Activated naive CD8-positive, alpha-beta T cell treated with anti-CD3 and anti-CD28 coated beads for 36 hours (primary cell): ENCODE measurements at places on chromosomes 16 and 17.
A peak's percentile ranks its signal among the peaks of the same experiment; 100 is the strongest.

DNA sequence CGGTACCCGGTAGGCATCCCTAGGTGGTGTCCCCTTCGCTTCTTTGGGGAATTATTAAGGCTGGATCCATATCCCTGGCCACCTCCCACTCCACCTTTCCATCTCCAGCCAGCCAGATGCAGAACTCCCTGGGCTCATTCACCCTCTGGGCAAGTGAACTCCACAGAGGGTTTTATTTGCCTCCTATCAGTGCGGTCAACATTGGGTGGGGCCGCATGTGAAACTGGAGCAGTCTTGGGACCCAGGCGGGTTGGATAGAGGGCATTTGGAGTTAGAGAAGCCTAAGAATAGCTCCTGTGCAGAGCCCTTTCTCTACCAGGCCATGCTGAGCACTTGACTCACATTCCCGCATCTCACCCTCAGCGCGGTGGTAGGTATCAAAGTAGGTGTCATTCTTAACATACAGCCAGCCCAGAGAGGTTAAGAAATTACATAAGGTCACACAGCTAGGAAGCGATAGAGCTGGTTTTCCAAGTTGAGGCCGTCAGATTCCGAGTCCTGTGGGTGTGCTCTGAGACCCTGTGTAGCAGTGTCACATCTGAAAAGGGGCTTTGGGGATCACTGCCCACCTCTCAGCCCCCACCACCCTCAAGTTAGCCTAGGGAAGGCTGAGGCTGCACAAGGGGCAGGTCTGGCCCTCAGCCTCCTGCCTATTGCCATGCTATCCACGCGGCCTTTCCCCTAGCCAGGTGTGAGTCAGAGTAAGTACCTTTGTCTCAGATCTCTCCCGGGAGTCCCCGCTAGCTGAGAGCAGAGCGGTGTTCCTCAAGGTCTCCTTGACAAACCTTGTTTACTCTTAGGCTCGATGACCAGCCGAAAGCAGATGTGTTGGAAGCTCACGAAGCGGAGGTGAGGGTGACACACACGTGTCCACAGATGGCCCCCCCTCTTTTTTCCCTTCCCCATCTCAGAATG is 26.9 kb upstream of the LGALS9 start:
- peaks cover 12% of the 10 kb centered on the region for H3K36me3 ChIP-seq
- H3K27me3 ChIP-seq = no peaks in the 10 kb centered on the region
- H3K4me1 ChIP-seq = peaks cover 6% of the 10 kb centered on the region
- no peak overlapping the region for H3K4me3 ChIP-seq
- H3K27ac ChIP-seq = no peak overlapping the region

DNA sequence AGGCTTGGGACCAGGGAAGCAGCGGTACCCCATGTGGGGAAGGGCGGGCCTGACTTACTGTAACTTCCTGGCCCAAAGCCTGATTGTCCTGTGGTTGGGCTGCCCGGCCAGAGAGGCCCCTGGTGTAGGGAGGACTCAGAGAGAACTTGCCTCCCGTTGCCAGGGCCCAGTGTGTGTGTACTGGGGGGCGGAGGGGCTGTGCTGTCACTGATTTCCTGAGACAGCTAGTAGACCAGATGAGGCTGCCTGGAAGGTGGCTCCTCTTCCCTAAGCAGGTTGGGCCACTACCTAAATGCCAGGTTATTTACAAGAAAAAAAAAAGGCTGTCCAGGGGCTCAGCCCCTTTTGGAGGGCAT is 16.7 kb downstream of the SOCS3 start:
- peak overlapping the region; percentile 51 for H3K4me3 ChIP-seq
- DNase-seq = no peak
- peaks cover 45% of the 10 kb centered on the region for H3K4me1 ChIP-seq
- no peaks in the 10 kb centered on the region for H3K36me3 ChIP-seq

GRCh38 chr16:75566758-75567255 is 628 bp downstream of the GABARAPL2 start:
- no peaks in the 10 kb centered on the region for H3K27me3 ChIP-seq
- peak overlapping the region; percentile 47 for H3K27ac ChIP-seq
- H3K36me3 ChIP-seq = peaks cover 6% of the 10 kb centered on the region

GRCh38 chr16:74570412-74571301 is 36.3 kb downstream of the GLG1 start:
- no peaks in the 10 kb centered on the region for H3K27me3 ChIP-seq
- no peak for DNase-seq
- peaks cover 68% of the 10 kb centered on the region for H3K4me1 ChIP-seq
- H3K4me3 ChIP-seq = no peak overlapping the region
- H3K36me3 ChIP-seq = peaks cover 14% of the 10 kb centered on the region

- H3K27me3 ChIP-seq = peaks cover 4% of the 10 kb centered on the region
- no peak for DNase-seq
- H3K4me3 ChIP-seq = no peak overlapping the region
These were observed 486.4 kb upstream of the SOX9 start for GRCh38 chr17:71634376-71634775.

- H3K27me3 ChIP-seq = no peaks in the 10 kb centered on the region
- H3K4me1 ChIP-seq = no peaks in the 10 kb centered on the region
- no peak overlapping the region for H3K4me3 ChIP-seq
- H3K36me3 ChIP-seq = no peaks in the 10 kb centered on the region
- no peak for DNase-seq
These were observed 4.9 kb downstream of the CAPNS2 start for GRCh38 chr16:55571191-55571897.

DNA sequence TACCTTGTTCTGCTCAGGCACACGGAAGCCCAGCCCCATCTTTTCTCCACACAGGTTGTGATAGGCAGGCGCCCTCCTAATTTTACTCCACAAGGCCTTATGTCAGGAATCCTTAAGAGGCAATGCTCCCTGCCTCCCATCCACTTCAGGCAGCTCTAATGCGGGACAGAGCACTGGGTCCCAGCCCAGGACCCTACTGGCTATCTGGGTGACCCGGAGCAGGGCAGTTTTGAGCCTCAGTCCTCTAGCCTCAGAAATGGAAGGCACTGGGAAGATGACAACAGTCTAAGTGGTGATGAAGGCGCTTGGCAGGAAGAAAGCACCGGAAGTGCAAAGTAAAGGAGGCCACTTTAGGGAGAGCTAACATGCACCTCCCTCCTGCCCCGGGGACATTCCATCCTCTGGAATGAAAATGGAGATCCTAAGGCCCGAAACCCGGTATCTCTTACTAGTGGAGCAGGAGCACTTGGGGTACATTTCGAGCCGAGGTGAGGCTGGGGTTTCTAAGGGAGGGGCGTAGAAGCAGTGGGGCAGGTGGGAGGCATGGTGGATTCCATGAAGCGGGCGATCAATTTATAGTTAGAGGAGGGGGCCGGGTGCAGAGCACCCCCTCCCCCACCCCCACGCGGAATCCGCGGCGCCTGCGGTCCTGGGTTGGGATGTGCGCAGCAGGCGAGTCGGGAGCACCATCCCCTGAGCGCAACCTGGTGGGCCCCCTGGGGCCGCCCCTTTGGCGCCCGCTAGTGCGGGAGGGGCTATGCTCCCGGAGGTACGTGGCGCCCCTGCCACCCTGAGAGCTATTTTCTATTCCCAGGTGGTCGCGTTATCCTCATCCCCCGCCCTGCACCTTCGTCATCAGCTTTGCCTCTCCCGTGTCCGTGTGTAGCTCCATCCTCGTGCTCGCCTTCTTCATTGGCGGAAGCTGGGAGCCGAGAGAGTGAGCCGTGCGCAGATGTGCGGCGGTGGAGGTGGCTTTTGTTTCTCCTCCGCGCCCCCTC is 4.9 kb downstream of the MT1F start:
- peaks cover 19% of the 10 kb centered on the region for H3K4me1 ChIP-seq
- H3K27ac ChIP-seq = peak overlapping the region; percentile 90
- H3K27me3 ChIP-seq = peaks cover 15% of the 10 kb centered on the region
- H3K36me3 ChIP-seq = peaks cover 9% of the 10 kb centered on the region
- peak overlapping the region; percentile 84 for H3K4me3 ChIP-seq

DNA sequence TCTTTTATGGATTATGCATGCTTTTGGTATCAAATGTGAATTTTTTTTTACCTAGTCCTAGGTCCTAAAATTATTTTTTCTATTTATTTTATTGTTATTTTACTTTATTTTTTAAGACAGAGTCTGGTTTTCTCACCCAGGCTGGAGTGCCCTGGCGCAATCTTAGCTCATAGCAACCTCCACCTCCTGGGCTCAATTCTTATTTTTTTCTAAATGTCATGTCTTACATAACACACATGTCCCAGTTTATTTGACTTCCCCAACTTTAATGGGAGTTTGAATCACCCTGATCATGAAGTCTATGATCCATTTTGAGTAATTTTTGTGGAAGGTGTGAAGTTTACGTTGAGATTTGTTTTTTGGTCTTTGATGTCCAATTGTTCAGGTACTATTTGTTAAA is 3.3 kb upstream of the CCL18 start:
- H3K27ac ChIP-seq = no peak overlapping the region
- peaks cover 8% of the 10 kb centered on the region for H3K4me1 ChIP-seq
- no peak overlapping the region for H3K4me3 ChIP-seq
- DNase-seq = no peak
- no peaks in the 10 kb centered on the region for H3K36me3 ChIP-seq

GRCh38 chr17:31494259-31495021 is 103.0 kb downstream of the RAB11FIP4 start:
- H3K36me3 ChIP-seq = peaks cover 5% of the 10 kb centered on the region
- peak overlapping the region; percentile 92 for H3K27ac ChIP-seq
- H3K4me3 ChIP-seq = peak overlapping the region; percentile 67

DNA sequence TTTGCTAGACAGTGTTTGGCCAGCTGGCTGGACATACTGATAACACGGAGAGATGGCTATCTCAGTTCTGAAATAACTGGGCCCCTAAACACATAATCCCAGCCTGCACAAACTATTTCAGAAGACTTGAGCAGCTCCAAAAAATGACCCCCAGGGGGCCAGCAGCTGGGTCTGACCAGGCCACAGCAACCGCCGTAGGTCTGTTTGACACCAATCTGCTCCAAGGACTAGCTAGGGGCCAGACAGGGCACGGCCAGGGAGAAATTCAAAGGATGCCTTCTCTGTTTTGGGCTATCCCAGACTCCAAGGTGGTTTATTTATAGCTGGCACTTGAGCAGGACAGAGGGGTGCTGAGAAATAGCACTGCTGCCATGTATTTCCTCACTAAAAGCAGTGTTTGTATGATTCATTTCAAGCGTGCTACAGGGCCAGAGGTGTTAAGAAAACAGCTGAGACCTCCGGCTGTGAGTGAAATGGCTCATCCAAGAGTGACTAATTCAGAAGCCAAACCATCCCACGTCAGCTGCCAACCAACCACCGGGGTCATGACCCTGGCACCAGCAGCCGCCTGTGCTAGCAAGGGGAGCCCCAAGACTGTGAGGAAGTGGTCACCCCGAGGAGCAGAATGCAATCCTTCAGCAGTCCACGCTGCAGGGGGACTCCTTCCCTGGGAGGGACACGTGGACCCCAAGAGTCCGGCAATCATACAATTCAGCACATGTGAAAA is 5.7 kb downstream of the GGA2 start:
- H3K27me3 ChIP-seq = no peaks in the 10 kb centered on the region
- peaks cover 47% of the 10 kb centered on the region for H3K4me1 ChIP-seq
- H3K36me3 ChIP-seq = peaks cover 28% of the 10 kb centered on the region
- peak overlapping the region; percentile 51 for H3K4me3 ChIP-seq
- H3K27ac ChIP-seq = peak overlapping the region; percentile 83

GRCh38 chr16:76125871-76126270 is 151.3 kb upstream of the CNTNAP4 start:
- H3K4me3 ChIP-seq = no peak overlapping the region
- H3K27me3 ChIP-seq = no peaks in the 10 kb centered on the region
- no peak overlapping the region for H3K27ac ChIP-seq

DNA sequence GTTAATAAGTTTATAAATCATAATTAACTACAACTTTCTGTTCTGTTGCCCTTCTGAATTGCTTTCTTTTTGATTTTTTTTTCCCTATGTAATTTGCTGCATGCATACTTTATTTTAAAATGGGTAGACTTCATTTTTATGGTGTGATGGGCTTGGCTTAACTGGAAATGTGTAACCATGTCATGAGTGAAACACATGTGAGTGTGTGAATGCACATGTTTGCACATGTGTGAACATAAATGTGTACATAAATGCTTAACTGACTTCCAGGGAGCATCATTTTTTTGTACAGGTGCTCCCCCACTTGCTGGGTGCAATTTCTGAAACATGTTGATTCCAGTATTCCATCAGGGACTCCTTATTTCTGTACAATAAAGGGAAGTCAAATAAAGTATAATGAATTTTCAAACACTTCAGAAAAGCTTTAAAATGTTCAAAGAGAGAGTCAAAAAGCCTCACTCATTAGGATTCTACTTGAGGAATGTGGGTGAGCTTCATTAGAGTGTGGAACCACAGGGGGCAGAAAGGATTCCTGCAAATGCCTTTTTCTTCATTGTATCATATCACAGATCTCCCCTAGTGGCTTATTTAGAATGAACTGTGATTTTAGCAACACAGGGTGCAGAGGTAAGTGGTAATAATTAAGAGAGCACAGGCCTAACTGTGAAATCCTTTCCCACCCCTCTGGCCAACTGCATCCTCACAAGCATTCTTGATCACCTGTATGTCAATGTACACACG is 31.7 kb upstream of the CDH11 start:
- H3K4me3 ChIP-seq = no peak overlapping the region
- H3K27ac ChIP-seq = no peak overlapping the region
- H3K27me3 ChIP-seq = no peaks in the 10 kb centered on the region
- no peak for DNase-seq
- H3K4me1 ChIP-seq = no peaks in the 10 kb centered on the region

GRCh38 chr17:78576389-78577112 is 645 bp downstream of the DNAH17 start:
- no peak overlapping the region for H3K27ac ChIP-seq
- H3K36me3 ChIP-seq = no peaks in the 10 kb centered on the region
- no peak overlapping the region for H3K4me3 ChIP-seq
- DNase-seq = no peak
- no peaks in the 10 kb centered on the region for H3K27me3 ChIP-seq

DNA sequence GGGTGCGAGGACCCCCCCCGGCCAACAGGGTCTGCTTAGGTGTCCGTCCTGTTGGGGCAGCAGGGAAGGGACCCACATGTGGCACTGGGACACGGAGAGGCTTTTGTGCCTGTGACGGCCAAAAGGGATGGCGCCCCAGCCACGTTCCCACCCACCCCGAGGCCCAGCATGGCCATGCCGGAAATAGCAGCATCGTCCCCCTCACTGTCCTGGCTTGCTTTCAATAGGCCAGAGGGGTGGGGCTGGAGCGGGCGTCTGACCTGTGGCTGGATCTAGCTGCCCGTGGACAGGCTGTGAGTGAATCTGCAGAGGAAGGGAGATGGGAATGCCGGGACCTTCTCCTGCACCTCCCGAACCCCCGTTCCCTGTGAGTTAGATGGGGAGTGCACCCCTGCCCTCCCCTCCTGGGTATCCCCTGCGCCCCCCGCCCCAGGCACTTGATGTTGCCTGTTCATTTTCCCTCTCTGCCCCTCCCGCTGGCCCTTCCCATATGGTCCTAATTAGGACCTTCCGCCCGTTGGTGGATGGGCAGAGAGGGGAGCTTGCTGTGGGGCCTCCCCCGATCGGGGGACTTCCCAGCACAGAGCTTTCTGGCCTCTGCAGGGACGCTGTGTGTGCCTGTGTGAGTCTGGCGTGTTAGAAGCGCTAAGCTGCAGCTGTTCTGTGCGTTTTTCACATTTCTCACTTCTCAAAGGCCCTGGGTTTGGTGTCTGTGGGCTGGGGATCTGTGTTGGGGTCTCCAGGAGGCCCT is 292.8 kb downstream of the SEC14L1 start:
- H3K36me3 ChIP-seq = peaks cover 10% of the 10 kb centered on the region
- H3K27ac ChIP-seq = peak overlapping the region; percentile 97
- peak overlapping the region; percentile 92 for H3K4me3 ChIP-seq
- DNase-seq = peak; percentile 75
- peaks cover 77% of the 10 kb centered on the region for H3K4me1 ChIP-seq

- DNase-seq = no peak
- H3K4me1 ChIP-seq = peaks cover 25% of the 10 kb centered on the region
- no peak overlapping the region for H3K27ac ChIP-seq
- H3K4me3 ChIP-seq = no peak overlapping the region
- H3K36me3 ChIP-seq = peaks cover 42% of the 10 kb centered on the region
- no peaks in the 10 kb centered on the region for H3K27me3 ChIP-seq
These were observed 89.5 kb upstream of the METRNL start for GRCh38 chr17:82989881-82990280.
